Esophagus muscularis mucosa (tissue), 4 donors: ENCODE measurements at places on chromosomes 4 and X.

- no peak for DNase-seq
Observed at GRCh38 chrX:120751683-120752082, 121.8 kb upstream of the C1GALT1C1 start.

DNA sequence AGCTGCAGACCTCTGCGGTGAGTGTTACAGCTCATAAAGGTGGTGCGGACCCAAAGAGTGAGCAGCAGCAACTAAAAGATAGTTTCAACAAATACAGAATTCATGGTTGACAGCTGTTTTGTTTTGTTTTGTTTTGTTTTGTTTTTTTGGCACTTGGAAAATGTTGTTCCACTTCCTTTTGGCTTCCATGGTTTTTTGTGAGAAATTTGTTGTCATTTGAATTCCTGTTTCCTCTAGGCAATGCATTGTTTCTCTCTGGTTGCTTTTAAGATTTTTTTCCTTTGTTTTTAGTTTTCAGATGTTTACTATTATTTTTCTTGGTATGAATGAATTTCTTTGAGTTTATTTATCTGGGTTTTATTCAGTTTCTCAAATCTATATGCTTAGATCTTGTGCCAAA is 229.4 kb downstream of the MID1IP1 start:
- no peak for DNase-seq

- no peak for DNase-seq
Observed at GRCh38 chr4:185346975-185347601, 48.6 kb downstream of the LRP2BP start.

DNA sequence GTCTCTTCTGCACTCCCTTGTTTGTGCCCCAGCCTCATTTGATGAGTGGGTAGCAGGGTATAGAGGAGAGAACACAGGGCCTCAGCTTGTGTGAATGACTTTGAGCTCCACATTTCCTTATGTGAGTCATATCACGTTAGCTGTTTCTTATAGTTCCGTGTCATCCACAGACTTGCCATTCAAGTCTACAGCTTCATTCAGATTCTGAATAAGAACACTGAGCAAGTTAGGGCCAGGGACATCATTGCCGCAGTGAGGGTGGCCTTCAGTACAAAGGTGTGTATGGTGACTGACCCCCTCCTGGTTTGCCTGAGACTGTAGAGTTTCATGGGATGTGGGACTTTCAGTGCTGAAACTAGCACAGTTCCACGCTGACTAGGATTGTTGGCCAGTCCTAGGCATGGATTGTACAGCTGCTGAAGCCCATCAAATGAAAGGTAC is 23.6 kb downstream of the KLF3 start:
- peak; percentile 72 for DNase-seq

GRCh38 chrX:100721328-100721727 is 10.6 kb downstream of the SYTL4 start:
- no peak for DNase-seq

- no peak for DNase-seq
Observed at GRCh38 chr4:168028970-168029597, 63.3 kb upstream of the ANXA10 start.

DNA sequence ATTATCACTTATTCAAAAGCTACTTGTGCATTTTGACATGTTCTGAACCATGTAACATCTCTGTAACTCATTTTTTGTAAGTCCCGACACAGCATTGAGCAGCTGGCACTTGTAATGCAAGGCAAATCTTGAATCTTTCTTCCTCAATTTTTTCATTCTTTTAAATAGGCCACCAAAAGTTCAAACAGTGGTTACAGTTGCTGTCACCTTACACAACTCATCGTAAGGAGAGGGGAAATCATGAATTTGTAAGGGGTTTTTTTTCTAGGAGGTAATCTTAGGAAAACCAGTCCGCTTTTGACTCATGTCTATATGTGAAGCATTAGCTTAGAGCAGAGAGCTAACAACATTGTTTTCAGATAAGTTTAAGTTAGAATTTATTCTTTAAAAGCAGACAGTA is 124.5 kb downstream of the PDLIM5 start:
- DNase-seq, result no peak

DNA sequence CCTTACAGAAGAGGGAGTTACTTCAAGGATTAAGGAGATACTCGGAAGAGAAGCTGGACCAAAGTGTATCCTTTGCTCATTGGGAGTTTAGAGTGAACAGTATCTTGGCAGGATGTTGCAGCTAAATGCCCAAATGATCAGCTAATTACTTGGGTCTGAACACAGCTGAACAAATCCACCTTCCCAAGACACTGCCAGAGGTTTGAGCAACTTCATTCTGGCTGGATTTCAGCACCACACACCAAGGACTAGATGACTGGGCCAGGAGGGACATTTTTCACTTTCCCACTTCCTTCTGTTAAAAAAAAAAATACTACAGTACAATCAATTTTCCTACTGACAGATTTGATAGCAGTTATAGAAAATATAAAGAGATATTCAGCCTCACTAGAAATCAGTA is 324.6 kb downstream of the MID1IP1 start:
- DNase-seq, result no peak

DNA sequence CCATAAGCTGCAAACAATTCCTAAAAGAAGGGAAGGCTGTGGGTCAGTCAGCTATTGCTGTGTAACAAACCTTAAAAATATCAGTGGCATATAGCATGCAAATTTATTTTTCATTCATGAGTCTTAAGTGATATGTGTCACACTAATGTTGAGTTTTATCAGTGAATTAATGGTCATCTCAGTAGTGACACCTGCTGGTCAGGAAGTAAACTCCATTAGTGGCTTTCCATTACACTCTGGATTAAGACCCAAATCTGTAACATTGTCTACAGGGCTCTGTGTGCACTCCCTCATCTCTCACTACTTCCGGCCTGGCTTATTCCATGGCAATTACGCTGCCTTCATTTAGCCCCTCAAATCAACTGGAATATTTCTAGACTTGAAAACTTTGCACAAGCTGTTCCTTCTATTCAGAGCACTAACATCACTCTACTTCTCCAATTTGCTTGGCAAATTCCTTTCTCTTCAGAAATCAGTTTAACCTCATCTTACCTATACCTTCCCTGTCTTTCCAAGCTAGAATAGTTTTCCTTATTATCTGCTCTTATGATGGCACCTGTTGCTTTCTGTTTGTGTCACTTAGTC is 217.3 kb upstream of the TAPT1 start:
- DNase-seq, result peak; percentile 34

GRCh38 chr4:188221090-188221489 is 81.8 kb downstream of the TRIML1 start:
- DNase-seq, result no peak

DNA sequence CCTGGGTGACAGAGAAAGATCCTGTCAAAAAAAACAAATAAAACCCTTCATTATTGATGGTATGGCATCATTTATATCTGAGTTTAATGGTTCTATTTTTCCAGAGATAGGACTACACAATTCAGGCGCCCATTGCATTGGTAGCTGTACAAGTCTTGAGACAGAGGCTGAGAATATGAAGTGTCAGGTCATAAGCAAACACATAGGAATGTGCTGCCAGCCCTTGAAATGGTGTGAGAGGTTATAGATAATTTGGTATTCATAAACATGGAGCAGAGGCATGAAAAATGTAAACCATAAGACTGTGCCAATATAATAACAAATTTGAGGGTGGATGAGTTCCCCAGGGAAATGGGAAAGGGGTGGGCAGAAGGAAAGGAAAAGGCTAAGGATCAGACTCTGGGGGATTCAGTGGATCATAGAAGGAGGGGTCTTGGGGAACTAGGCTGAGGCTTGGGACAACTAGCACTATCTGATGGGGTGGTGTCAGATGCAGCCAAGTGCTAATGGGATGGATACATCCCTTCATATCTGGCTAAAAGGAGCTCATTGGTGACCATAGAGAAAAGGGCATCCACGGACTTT is 50.8 kb downstream of the MAOA start:
- no peak for DNase-seq

DNA sequence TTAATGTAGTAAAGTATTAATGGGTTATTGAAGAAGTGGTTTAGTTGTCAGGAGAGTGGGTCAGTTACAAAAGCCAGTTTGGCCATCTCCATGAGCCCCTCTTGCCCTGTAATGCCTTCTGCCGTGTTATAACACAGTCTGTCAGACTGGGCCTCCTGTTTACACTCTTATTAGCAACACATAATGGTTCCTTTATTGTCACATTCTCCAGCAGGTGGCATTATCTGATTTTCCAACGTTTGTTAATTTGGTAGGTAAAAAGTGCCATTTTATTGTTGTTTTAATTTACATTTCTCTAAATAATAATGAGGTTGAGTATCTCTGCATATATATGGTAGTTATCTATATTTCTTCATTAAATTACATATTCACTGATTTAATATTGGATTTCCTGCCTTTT is 560.8 kb downstream of the FGF13 start:
- DNase-seq, result no peak

DNA sequence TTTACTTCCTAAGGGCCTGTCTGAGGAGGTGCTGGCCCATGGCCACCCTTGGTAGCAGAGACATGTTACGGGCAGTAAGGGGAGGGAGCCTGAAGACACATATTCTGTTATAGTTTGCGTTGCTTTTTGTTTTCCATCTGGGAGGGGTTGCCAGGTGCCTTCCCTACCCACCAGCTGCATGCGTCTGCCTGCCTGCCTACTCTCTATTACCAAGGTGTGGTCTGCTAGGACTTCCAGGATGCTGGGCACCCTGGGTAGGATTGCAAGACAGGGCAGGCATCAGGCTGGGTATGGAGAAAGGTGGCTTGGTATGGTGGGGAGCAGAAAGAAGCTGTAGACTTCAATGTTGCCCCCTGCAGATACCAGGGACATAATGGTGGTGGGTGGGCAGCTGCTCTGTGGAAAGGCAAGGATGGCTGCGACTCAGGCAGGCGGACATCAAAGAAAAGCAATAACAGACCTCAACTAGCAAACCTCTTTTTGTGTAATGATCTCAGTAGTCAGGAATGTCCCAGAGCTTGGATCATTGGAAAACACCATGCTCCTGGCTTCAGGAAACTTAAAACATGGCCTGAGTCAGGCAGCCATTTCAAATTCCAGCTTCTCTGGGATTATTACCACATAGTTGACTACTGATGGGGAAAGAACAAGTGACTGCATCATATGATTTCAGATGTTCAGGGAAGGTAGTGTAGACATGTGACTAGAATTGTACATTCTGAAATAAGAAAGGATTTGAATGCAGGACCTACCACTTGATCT is 67.8 kb downstream of the HOPX start:
- DNase-seq, result no peak

- no peak for DNase-seq
Observed at GRCh38 chr4:161987611-161988010, 176.2 kb downstream of the FSTL5 start.

GRCh38 chrX:40011322-40012038 is 86.3 kb downstream of the BCOR start:
- DNase-seq, result no peak

- DNase-seq, result no peak
Observed at GRCh38 chr4:48300004-48300403, 30.4 kb upstream of the TEC start.

DNA sequence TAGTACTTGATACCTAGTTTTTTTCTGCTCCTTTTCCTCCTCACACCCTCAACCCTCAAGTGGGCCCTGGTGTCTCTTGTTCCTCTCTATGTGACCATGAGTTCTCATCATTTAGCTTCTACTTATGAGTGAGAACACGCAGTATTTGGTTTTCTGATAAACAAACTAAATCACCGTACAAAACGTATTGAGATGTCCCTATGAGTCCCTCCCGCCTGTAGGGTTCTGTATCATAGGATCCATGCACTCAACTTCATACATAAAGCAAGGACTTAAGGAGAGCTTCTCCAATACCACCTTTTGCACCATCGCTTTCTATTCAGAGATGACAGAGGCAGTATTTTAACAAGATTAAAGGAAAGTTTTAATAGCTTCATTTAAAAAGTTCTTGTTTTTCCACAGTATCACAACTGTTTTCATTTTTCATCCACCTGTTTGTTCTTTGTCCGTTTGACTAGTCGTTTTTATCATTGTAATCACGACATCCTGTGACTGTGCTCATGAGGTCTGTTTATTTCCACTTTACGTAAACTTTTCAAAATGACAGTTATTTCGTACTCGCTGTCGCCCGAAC is 457 bp upstream of the RAB9A start:
- no peak for DNase-seq

DNA sequence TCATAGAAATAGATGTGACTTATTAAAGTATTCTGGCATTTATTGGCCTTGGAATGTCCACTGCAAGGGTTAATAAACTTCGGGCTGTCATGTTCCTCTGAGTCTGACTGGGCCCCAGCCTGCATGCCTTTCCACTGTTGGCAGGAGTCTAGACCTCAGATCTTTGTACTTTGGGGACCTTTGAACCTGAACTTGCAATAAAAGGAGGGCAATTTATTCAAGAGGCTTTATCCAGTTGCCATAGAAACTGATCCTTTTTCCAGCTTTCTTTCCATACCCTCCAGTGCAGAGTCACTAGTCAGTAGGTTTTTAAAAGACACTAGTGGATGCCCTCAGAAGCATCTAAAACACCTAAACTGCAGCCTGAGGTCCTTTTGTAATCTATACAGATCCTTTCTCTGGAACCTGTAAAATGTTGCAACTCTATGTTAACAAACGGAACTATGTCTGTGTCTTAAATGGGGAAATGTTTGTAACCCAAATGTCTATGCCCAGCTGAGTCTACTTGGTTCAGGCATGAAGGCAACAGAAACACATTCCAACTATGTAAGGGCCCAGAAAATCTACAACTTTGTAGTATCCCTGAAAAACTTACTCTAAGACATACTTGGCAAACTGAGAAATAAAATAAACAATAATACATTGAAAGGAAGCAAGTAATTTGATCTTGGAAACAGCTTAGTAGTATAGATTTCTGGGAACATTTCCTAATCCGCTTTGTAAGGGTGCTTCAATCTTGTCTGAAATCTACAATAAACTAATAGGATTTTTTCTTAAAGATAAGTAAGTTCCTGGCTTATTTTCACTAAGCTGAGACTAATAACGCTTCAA is 41.5 kb downstream of the SOWAHB start:
- no peak for DNase-seq

DNA sequence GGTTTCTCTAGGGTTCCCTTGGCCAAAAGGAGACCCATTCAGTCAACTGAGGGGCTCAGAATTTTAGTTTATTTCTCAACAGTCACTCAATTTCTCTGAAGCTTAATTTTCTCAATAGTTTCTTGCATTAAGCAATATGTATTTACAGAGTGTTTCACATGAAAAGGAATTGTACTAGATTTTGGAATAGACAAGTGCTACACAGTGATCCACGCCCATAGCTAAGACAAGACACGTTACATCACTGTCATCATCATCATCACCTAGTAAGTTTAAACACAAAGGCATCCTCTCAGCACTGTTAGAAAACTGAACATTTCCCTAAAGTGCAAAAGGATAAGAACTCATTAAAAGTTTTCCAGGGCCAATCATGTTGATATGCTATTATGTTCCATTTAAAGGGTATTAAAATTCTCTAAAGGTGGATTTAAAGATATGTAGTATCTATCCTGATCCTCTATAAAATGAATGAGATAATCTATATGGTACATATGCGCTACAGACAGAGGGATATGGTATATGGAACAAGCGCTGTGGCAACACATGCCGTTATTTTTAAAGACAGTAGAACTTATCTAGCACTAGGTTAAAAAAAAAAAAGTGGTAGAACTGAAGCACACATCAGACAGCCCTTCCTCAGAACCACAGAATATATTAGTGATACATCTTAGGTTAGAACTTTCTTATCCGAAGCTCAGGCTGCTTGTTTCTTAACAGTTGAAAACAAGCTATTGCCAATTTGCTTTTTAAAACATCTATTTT is 12.1 kb downstream of the PPA2 start:
- DNase-seq, result no peak

- DNase-seq, result no peak
Observed at GRCh38 chr4:54553001-54553400, 104.8 kb upstream of the KIT start.
